Melanocyte of skin (primary cell): ENCODE measurements at places on chromosomes 16 and 17. TPM values are rescaled to one million over a fixed set of nuclear protein-coding genes. Genes with fewer than 3 reads are reported as not detected.

The DPEP3 gene
- total RNA-seq = not detected in 2 replicates

The KRT40 gene
- total RNA-seq = not detected in 2 replicates

The SLFN12 gene
- 17.6 and 30.9 TPM in 2 replicates for total RNA-seq

The ITGA2B gene
- total RNA-seq = under 0.01 and 0.34 TPM in 2 replicates

The PRSS22 gene
- not detected in 2 replicates for total RNA-seq

The TBC1D3C gene
- not detected in 2 replicates for total RNA-seq

The TP53TG3B gene
- not detected in 2 replicates for total RNA-seq

The CES4A gene
- total RNA-seq = 0.69 and 1.5 TPM in 2 replicates

The KRTAP2-2 gene
- total RNA-seq = not detected in 2 replicates

The SCNN1G gene
- total RNA-seq = not detected in 2 replicates

The CCDC200 gene
- not detected in 2 replicates for total RNA-seq

The TNS4 gene
- 0.15 TPM in 1 of 2 replicates, not detected in the other for total RNA-seq

The CCDC78 gene
- 4.6 and 6.0 TPM in 2 replicates for total RNA-seq

The KRTAP9-4 gene
- not detected in 2 replicates for total RNA-seq

The ERBB2 gene
- total RNA-seq = 29.0 and 30.8 TPM in 2 replicates

The CDK3 gene
- 1.1 and 1.4 TPM in 2 replicates for total RNA-seq

The NUPR1 gene
- 1.00 and 1.5 TPM in 2 replicates for total RNA-seq

The PSMD7 gene
- 83.3 and 84.3 TPM in 2 replicates for total RNA-seq

The MT1H gene
- total RNA-seq = not detected in 2 replicates

The TVP23A gene
- under 0.01 TPM in 1 of 2 replicates, not detected in the other for total RNA-seq

The GP1BA gene
- not detected in 2 replicates for total RNA-seq
